Calu3 (cell line): ENCODE measurements at places on chromosomes 12 and 14. TPM values are rescaled to one million over a fixed set of nuclear protein-coding genes. Genes with fewer than 3 reads are reported as not detected.

Gene SIX4
- total RNA-seq = 20.9 and 22.8 TPM in 2 replicates

Gene FGF6
- total RNA-seq = not detected in 2 replicates

Gene FGF23
- not detected in 2 replicates for total RNA-seq

Gene COX8C
- not detected in 2 replicates for total RNA-seq

Gene SLC17A8
- total RNA-seq = not detected in 2 replicates

Gene GABARAPL1
- total RNA-seq = 54.8 and 61.0 TPM in 2 replicates

Gene KRT77
- total RNA-seq = not detected in 2 replicates

Gene DBX2
- total RNA-seq = not detected in 2 replicates

Gene ACSM4
- total RNA-seq = not detected in 2 replicates

Gene ITGB7
- total RNA-seq = 4.3 and 5.0 TPM in 2 replicates

Gene CIROP
- not detected in 2 replicates for total RNA-seq

DNA sequence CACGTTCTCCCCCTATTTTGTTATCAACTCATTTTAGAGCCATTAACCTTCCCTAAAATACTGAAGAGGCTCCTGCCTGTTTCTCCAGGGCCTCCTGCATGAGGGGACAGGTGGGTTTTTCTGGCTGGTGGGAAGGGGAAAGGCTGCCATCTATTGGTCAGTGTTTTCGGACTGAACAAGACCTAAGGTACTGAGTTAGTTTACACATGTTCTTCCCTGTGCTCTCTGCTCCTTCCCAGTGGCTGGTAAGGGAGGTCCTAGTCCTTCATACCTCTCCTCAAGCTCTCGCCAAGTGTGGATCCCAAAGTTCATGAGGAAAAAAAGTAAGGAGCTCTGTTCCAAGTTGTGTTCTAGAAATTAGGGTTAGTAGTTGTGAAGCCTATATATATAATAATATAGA lies 357.5 kb downstream of the FSCB start:
- peak; percentile 1 for DNase-seq

DNA sequence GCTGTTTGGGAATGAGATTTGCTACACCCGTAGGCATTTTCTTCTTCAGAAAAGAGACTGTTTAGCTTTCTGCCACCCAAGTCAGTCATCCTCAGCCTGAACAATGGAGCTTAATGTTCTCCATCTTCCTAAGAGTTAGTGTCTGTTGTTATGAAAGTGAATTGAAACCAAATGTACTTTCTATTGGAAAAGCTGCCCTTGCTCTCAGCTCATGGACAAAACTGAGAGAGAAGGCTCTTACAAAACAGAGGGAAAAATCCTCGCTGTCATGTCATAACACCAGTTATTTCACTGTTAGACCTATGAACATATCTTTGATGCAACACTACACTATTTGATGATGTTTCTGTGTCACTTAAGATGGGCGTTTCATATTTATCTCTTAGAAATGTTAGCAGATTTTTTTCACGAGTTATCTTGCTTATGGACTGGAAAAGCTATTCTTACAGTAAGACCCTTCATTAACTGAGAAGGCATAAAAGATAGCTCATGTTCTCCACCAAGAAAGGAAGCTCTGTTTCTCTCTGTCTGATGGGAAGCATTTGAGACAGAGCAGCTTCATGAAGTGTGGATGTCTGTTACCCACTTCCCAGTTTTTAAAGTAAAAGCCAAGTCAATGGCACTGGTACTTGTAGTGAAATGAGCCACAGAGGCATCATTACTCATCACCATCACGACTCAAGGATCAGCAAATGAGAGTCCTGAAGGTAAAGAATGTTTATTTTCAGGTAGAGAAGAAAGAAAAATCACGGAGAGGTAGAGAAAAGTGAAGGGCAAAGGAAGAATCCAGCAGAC lies 483.9 kb downstream of the ZFP36L1 start:
- no peak for DNase-seq

DNA sequence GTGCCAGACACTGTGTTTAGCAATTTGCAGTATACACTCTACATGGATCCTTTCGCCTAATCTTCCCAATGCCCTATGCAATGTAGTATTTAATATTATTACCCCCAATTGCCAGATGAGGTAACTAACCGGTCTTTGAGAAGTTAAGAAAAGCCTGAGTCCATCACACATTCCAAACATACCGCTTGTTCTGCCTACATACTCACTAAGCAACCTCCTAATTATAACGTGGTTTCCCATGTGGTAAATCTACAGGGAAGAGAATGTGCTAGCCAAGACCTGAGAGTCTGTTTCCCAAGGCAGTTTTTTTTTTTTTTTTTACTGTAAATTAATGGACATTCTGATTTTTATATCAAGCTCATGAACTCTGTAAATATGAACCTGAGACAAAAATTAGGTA lies 37.2 kb downstream of the ATP2B1 start:
- no peak for DNase-seq

GRCh38 chr12:108592033-108592909 lies 5.6 kb downstream of the TMEM119 start:
- DNase-seq = no peak

DNA sequence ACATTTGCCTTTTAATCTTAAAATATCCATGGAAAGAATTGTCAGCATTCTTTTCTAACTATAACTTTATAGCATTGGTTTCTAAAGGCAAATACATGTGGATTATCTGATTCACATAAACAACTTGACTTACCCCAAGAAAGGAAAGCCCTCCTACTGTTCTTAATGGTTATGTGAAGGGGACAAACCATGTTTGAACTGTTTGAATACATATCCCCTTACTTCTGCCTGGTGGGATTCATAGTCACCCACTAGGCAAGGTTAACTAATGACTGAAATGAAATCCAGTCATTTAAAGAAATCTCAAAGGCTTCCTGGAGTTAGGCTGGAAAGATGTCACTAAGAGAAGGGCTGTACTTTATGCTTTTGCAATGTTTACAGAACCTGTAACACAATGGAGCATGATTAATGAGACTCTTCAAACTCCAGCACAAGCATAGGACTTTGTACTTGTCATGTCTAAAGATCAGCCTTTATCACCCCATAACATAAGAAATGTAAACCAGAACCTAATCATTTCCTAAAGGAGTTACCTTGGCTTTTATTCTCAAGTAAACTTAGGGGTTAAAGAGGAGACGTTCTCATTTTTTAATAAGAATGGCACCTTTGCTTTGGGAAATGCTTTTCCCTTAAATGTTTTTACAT lies 10.2 kb upstream of the FLRT2 start:
- no peak for DNase-seq

DNA sequence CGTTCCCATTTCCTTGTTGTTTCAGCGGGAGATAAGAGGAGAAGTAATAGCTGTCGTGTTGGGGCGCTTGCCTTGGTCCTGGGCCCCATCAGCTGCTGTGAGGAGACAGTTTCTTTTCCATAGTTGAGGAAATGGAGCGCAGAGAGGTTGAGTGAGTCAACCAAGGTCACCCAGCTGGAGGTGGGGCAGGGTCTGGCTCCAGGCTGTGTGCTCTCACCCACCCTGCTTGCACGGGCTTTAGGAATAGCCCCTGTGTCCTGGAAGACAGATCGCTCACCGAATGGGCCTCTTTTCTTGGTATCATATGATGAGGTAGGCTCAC lies 165.7 kb upstream of the RTL1 start:
- DNase-seq = no peak

DNA sequence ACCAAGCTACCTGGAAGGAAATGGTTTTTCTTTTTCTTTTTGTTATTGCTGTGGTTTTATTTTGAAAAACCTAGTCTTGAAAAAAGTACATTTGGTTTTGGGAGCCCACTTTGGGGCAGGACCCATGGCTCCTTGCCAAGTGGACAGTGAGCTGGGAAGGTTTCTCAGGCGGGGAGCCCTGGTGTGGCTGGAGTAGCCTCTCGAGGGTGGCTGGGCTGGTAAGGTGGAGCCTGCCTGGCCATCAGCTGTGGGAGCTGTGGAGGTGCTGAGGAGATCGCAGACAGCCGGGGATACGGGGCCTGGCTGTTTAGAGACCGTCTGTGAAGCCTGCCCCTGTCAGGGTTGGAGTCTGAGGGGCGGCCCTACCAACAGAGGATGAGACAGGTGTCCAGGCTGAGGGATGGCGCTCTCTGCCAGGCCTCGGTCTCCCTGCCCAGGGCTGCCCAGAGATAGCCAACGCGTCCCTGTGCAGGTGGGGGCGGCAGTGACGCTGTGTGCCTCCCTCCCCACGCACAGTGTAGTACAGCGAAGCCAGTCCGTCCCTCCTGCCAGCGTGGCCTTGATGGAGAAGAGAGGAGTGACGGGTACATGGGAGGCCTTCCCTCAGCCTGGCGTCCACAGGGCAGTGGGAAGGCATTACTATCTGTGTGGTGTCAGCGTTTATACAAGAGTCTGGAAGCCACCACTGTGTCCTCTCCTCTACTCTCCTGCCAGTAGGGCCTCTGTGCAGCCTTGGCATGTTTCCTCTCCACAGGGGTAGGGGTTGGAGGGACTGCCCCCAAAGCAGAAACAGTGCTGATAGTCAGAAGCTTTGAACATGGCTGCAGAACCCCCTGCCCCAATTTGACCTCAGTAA lies 5.9 kb downstream of the RIN3 start:
- no peak for DNase-seq

- DNase-seq = no peak
Observed at GRCh38 chr12:19120795-19121194, 8.7 kb upstream of the PLEKHA5 start.

GRCh38 chr12:19572920-19573558 lies 133.7 kb downstream of the AEBP2 start:
- peak; percentile 45 for DNase-seq

DNA sequence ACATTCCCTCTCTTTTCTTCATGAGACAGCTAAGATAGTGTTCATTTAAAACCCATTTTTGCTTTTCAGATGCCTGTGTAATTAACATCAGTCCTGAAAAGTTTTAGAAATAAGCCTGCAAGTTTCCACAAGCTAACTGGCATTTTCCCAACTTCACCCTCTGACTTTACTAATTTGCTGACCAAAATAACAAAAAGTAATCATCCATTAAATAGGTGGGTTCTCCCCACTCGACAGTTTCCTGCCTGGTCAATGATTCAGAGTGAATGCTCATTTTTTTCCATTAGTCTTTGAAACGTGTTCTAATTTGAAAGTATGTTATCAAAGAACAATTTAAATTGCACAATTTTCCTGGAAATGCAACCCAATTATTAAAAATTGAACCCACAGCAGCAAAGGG lies 23.6 kb downstream of the NELL2 start:
- DNase-seq = no peak

GRCh38 chr14:20631023-20631879 lies 10.2 kb downstream of the OR6S1 start:
- DNase-seq = peak; percentile 61

DNA sequence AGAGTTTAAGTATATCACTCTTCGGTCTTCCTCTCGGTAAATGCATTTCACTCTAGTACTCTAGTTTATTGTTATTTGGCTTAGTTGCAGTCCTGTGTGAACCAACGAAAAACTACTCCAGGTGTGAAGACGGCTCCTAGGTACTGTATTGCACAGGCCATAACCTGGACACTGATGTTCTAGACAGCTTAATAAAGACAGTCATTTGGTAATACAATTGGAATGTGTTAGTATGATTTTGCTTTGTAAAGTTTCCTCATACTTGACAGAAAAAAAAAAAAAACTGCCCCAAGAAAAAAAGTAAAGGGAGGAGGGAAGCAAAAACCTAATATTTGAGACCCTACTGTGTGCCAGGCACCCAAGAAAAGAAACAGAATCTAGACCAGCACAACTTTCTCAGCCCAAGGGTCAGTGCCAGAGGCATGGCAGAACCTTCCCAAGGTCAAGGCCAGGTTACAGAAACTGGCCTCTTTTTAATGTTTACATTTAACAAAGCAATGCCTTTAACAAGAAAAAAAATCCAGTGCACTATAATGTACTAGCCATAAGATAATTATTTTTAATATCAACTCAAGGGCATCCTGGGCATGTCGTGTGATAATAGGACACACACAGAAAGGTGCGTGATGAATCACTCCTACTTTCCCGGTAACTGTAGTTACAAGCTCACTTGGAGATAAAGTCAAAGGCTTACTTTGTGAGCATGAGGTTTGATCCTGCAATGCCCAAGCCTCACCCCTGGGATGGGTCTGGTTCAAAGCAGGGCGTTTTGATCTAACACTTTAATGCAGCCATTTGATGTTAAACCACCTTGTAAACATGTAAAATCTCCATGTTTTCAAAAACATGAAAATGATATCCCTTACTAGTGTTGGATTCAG lies 110.6 kb downstream of the BMP4 start:
- DNase-seq = peak; percentile 50

GRCh38 chr14:23452237-23452636 lies 16.8 kb upstream of the MYH7 start:
- no peak for DNase-seq

DNA sequence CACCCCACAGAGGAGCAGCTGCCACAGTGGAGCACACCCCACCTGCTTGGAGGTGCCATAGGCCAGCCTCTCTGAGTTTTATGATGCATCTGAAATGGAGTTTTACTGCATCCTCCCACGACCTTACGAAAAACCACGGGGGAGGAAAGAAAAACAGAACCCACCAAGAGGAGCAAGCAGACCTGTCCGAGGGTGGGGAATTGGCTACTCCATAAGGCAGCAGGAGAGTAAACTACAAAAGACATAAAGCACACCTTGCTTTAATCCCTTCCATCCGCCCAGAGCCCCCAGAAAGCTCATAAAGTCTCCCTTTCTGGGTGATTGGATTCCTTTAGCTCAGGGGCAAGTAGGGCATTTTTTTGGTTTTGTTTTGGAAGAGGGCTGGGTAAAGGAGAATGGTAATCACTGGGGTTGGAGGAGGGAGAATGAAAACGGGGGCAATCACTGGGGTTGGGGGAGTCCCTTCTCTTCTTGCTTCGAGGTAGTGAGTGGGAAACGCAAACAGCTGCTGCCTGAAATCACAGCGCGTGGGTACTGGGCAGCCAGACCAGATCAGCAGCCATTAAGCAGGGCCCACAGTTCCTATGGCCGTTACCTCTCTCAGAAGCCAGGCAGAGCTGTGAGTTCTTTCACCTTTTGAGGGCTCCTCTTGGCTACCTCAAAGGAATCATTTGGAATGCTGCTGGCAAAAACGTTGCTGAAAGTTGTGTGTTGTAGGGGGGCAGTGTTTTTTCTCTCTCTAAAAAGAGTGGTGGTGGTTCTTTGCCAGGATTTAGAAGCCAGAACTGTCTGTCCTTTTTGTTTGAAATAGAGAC lies 433.6 kb downstream of the ZFP36L1 start:
- no peak for DNase-seq

DNA sequence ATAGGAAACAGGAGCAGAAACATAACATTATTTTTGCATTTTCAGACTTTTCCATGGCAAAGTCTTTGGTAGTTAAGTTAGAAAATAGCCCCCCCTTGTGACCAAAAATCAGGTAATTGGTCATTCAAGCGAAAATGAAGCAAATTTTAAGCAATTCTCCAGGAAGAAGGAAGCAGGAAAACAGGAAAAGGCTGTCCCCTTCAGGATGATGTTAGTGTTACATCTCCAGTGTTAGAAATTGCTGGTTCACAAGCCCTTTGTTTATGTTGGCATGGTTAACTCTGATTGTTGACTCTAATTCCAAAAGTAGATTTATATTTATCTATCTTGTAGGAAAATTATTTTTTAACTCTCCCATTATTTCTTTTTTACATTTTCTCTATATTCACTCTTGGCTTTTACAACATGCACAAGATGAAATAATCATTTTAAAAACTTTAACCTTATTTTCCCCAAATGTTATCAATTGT lies 18.8 kb upstream of the GAS2L3 start:
- DNase-seq = peak; percentile 74

GRCh38 chr12:131909752-131910219 lies 15.4 kb downstream of the ULK1 start:
- no peak for DNase-seq

- DNase-seq = no peak
Observed at GRCh38 chr12:44358636-44359035, 517.5 kb downstream of the NELL2 start.

- DNase-seq = peak; percentile 64
Observed at GRCh38 chr12:106246891-106247673, 738 bp downstream of the CKAP4 start.
